ENCODE measurements at places on chromosomes 4 and X.

GRCh38 chr4:3363411-3364141, 70.8 kb downstream of the RGS12 start:
- no peak for DNase-seq

DNA sequence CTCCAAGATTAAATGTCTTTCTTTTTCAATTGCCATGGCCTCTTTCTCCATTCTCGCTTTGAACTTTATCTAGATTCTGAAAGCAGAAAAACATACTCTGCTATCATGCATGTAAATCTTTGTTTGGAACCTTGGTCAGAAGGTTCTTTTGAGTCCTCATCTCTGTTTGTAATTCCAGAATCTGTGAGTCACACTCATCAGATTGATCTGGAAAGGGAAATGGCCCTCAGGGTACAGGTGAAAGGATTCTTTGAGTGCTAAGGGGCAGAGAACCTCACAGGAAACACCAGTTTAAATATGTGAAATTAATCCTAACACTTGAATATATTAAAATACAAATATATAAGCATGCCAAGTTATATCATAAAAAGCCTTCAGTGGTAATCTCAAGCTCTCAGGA, 211.0 kb upstream of the ADGRL3 start:
- no peak for DNase-seq

DNA sequence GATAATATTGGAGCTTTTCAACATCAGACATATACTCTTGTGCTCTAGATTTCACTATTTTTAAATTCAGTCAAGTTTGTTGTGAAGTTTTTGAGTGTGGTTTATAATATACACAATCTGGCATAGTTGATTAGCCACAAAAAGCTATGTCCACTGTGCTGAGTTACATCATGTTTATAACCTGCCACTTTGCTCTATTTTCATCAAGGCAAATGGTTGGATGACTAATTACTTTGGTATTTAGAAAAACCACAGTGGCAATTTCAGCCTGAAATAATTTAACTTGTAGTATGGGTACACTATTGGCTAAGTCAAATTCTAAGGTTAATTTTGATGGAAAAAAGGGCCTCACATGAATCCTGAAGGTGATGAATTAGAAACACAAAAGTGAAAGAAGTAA, 262.6 kb downstream of the C4orf33 start:
- peak; percentile 10 for DNase-seq

DNA sequence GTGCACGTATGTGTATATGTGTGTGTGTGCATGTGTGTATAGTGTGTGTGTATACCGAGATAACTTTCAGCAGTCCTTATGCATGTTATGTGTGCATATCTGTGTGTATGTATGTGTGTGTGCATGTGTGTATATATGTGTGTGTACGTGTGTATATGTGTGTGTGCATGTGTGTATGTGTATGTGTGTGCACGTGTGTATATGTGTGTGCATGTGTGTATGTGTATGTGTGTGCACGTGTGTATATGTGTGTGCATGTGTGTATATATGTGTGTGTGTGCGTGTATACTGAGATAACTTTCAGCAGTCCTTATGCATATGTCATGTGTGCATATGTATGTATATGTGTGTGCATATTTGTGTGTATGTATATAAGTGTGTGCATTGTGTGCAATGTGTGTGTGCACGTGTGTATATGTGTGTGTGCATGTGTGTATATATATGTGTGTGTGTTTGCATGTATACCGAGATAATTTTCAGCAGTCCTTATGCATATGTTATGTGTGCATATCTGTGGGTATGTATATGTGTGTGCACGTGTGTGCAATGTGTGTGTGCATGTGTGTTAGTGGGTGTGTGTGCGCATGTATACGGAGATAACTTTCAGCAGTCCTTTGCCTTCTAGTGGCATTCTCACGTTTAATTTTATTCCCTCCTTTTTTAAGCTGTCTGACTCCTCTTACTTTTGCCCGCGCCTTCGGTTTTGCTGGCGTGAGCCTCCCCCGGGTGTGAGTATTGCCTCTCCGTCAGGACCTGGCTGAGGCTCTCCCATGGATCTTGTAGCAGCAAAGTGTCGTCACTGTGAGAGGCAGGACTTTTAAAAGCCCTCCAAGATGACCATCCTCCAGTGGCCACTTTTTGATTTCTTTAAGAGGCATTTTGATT, 99.6 kb upstream of the SHOX start:
- no peak for DNase-seq

DNA sequence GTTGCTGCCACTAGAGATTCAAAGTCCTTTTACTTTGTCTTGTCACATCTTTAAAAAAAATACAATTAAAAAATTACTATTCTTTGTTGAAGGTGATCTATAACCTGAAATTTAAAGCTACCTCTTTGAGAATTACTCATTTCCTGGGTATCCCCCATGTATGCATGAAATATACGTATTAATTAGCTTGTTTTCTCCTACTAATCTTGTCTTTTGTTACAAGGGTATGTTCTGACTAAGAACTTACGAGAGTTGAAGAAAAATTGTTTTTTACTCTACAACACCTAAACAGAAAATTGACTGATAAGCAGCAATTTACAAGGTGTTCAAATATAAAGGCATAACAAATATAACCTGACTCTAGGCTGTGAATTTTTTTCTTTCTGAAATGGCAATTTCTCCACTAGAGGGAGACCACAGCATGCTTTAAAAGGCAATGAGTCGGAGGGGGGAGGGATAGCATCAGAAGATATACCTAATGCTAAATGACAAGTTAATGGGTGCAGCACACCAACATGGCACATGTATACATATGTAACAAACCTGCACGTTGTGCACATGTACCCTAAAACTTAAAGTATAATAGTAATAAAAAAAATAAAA, 249.6 kb downstream of the OPHN1 start:
- no peak for DNase-seq

DNA sequence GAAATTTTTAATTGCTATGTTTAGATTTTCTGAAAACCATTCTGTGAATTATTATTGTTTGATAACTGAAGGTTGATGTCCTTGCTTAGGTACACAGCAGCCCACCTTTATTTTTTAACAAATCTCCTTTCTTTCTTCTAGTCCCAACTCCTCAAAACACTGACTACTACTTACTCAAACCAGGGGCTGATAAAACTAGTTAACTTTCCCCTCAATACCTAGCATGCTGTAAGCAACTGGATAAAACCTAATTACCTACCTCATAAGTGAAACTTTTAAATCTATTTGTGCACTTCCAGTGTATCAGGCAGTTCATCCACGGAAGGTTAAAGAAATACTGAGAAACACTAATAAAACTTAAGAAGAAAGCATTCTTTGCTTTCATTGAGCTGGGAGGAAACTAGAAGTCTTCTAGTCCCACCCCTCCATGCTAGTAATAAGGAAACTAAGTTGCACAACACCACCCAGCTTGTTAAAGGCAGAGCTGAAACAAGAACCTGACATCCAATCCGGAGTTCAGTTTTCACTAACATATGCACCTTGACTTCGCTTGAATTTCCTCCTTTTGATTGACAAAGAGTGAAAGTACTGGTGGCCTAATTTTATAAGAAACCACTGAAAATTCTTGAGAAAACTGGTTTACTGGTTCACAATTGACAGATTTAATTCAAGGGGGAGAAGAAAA, 180.2 kb upstream of the TET2 start:
- DNase-seq, result no peak

DNA sequence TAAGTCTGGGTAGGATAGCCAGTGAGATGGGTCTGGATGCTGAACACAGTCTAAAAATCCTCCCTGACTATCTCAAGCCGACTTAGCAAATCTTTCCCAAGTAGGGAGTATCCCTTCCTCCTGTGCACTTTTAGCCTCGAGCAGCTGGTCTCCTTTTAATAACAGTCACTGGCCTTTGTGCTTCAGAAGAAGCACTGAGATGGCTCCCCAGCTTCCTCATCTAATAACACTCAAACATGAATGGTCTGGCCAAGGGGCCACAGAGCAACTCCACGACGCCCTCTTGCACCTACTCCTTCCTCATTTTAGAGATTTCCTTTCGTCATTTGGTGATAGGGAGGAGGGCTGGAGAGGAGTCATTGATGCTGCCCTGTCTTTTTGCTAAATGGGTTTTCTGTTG, 78.8 kb upstream of the TMEM150C start:
- no peak for DNase-seq

GRCh38 chr4:146265950-146266490, 51.7 kb downstream of the REELD1 start:
- no peak for DNase-seq

DNA sequence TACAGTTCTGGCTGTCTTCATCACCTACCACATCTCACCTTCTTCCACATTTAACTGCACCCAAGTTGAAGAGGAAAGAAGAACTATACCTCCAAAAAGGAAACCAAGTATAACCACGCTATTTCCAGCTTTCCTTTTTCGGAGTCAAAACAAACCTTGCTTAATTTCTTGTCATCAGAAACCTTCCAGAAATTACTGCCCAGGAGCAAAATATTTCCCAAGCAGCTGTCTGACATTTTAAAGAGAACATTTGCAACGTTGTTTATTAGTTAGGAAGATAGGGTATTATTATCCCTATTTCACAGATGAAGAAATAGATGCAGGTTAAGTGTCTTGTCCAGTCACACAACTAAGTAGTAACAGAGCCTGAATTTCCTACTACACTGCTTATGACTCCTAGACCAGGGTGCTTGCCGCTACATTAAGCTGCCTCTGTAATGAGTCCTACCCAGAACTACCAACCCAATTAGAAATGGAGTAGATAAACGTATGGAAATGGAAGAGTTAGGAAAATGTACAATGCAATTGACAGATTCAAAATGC, 2.2 kb upstream of the ACSL4 start:
- no peak for DNase-seq

DNA sequence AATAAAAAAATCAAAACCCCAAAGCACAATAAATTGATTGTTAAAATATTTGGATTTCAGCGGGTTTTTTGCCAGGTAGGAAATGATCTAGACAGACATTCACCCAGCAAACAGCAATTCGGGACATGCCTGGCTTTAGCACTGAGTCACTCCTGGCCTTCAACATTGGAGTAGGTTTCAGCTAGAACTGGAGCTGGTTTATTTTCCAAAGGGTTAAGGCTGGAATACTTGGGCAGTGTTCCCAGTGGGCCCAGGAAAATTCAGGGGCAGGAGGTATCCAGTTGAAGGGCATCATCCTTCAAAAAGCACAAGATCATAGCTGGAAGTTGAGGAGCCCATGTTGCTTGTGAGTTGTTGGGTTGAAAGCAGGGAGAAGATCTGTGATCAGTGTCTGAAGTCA, 41.0 kb downstream of the TXLNG start:
- DNase-seq, result no peak

DNA sequence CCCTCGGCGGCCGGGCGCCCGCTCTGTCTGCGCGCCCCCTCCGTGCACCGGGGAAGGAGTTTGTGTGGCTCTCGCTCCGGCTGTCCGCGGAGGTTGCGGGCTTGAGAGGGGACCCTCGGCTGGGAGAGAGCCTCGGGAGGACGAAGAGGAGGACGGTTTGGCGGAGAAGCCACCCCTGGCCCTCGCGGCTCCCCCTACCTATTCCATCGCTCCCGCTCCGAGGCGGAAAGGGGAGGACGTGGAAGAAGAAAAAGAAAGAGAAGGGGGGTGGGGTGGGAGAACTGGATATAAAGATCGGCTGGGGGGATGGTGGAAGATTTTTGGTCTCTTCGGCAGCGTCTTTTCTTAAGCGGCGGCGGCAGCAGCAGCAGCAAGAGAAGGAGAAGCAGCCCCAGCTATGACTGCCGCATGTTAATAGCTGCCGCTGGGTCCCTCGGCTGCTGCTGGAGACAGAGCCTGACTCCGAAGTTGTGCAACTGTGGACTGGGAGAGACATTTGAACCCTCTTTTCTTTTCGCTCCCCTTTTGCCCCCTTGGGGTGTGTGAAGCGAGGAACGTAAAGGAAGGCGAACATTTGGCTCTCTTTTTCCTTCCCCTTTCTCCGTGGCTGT, 895 bp downstream of the ADGRL3 start:
- no peak for DNase-seq

GRCh38 chr4:87055311-87055710, 120.5 kb downstream of the AFF1 start:
- no peak for DNase-seq

- DNase-seq, result no peak
Observed at GRCh38 chr4:138521809-138522208, 279.7 kb upstream of the SLC7A11 start.

DNA sequence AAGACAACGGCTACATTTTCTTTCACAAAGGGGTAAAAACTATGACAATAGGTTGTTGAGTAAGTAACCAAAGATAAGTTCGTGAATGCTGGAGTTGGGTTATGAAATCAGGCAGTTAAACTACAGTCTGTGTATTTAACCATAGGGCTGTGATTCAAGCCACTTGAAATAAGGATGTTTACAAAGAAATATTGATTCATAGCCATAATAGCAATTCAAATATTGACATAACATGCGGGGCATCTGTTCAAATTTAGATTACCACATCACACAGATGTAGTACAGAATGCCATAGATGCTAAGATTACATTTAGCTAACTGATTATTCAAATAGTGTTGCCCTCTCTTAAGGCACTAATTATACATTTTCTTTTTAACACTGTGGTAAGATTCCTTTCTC, 364.1 kb downstream of the FSTL5 start:
- DNase-seq, result peak; percentile 75

- DNase-seq, result no peak
Observed at GRCh38 chr4:37666625-37667071, 19.5 kb downstream of the RELL1 start.

DNA sequence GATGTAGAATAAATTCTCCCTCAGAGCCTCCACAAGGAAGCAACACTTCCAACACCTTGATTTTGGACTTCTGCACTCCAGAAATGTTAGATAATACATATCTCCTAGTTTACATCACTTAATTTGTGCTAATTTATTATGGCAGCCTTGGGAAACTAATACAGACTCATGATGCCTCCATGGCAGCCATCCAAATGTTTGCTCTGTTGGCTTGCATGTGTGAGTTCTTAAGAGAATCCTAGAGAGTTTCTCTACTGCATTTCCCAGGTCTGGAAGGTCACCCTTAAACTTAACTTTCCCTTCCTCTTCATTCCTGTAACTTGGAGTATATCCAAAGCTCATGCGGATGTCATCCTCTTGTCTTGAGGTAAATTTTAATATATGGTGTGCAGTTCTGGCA, 956.1 kb downstream of the ADGRL3 start:
- DNase-seq, result no peak

GRCh38 chrX:38275615-38276014, 51.7 kb downstream of the RPGR start:
- no peak for DNase-seq

DNA sequence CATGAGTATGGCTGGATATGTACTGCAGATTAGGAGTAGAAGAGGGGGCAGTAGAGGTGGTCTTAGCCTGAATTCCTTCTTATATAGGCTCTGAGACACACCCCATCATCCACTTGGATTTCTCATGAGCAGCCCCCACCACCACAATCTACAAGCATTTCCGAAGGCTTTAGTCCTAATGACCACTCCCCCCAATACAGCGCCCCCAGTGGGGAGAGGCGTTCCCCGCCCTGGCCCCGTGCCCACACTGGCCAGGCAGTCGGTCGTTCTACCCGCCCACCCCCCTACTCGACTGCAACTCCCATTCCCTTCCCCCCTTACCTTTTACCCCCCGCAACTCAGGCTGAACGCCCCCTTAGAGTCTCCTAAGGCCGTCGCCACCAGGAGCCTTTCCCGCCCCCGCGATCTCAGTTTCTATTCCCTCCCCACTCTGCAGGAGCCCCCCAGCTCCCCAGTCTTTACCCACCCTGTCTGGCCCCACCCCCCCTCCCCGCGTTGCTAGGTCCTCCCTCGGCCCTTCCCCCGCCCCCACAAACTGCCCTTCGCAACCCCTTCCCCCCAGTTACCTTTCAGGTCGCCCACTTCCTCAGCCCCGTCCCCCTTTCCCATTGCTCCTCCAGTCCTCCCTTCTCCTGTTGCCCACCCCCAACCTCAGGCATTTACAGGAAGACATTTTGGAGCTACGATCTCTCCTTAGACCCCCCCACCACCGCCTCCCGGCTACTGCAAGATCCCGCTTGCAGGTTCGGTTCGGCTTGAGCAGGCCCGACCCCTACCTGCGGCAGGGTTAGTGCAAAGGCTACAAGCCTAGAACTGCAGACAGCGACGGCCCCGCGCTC, 468 bp downstream of the ZMYM3 start:
- DNase-seq, result peak; percentile 1

Measured in NCI-H2029 (cell line).